Pancreas (tissue), 10 donors: ENCODE measurements at places on chromosomes 4 and X. TPM values are rescaled to one million over a fixed set of nuclear protein-coding genes. Genes with fewer than 3 reads are reported as not detected.

DNA sequence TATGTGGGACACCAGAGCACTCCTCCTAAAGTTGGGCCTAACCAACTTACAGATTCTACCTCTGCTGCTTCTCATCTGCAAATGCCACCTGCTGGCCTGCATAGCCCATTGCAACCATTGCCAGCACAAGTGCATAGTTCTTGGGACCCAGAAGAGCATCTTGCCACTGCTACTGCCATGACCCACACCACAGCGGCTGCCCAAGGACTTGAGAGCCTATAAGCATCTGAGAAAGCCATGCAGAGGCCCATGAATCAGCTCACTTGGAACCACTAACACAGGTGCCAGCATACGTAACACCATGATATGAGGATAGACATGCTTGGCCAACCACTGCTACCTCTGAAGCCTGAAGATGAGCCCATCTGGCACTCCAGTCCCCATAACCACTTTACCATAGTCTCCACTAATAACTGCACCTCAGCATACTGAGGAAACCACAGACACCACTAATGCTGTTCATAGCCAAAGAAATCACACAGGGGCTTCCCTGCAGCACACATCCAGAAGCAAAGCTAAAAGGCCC lies 258.1 kb upstream of the AGTR2 start:
- no peaks in the 10 kb centered on the region for H3K36me3 ChIP-seq
- no peak overlapping the region for H3K27ac ChIP-seq
- peaks cover 8% of the 10 kb centered on the region for H3K27me3 ChIP-seq
- no peaks in the 10 kb centered on the region for H3K4me1 ChIP-seq

DNA sequence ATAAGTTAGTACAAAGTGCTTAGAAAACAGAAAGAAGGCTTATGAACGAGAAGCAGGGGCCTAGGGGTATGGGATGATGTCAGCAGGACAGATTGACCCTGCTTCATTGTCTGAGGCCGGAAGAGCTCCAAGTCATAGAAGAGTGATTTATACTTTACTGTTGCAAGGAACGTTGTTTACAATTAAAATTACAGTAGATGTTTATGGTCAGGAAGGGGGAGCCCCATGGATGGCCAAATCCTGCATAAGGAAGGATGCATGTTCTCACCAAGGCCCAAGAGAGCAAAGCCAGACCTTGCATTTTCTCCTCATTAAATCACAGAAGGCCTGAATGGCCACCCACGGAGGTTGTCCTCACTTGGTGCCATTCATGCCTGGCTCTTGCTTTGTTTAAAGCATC lies 115.3 kb downstream of the LDB2 start:
- no peak for DNase-seq
- no peaks in the 10 kb centered on the region for H3K36me3 ChIP-seq
- no peak overlapping the region for H3K27ac ChIP-seq
- H3K27me3 ChIP-seq, result no peaks in the 10 kb centered on the region
- H3K4me1 ChIP-seq, result no peaks in the 10 kb centered on the region

- H3K4me1 ChIP-seq, result no peaks in the 10 kb centered on the region
- H3K27me3 ChIP-seq, result no peaks in the 10 kb centered on the region
- H3K27ac ChIP-seq, result no peak overlapping the region
- H3K36me3 ChIP-seq, result no peaks in the 10 kb centered on the region
- H3K4me3 ChIP-seq, result no peak overlapping the region
- DNase-seq, result no peak
Observed at GRCh38 chr4:55359397-55359916, 13.4 kb downstream of the SRD5A3 start.

DNA sequence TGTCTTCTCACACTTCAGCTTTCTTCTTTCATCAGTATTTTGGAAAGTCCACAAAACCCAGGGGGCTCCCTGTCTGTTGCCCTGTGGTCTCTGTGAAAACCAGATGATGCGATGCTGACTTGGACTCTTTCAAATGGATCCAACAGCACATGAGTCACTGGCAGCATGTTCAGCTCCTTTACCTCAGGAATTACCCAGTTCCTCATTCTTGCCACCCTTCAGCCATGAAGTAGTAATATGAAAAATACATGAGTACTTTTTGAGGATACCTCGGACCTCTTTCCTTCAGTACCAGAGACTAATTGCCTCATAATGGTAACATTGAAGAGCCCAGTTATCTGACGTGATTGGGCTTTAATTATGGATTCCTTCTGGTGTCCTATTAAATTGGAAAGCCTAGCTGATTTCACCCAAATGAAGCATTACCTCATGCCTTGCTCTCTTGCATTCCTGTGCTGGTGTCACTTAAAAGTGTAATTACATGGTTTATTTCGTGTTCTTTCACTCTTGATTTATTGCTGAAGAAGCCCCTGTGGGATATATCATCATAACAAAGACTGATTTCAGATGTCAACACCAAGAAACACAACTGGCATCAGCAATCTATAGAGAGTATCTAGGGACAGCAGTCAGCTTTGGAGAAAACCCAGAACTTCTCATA lies 63.4 kb downstream of the NFKB1 start:
- no peak for DNase-seq
- no peak overlapping the region for H3K27ac ChIP-seq

- H3K27ac ChIP-seq, result no peak overlapping the region
- no peaks in the 10 kb centered on the region for H3K27me3 ChIP-seq
- no peaks in the 10 kb centered on the region for H3K36me3 ChIP-seq
- peaks cover 27% of the 10 kb centered on the region for H3K4me1 ChIP-seq
- no peak overlapping the region for H3K4me3 ChIP-seq
Observed at GRCh38 chr4:169120624-169121023, 110.6 kb upstream of the CBR4 start.

- H3K27me3 ChIP-seq, result no peaks in the 10 kb centered on the region
- no peak overlapping the region for H3K27ac ChIP-seq
- H3K4me1 ChIP-seq, result no peaks in the 10 kb centered on the region
- H3K4me3 ChIP-seq, result no peak overlapping the region
- no peaks in the 10 kb centered on the region for H3K36me3 ChIP-seq
Observed at GRCh38 chr4:8916351-8916885, 44.8 kb upstream of the HMX1 start.

- H3K27me3 ChIP-seq, result no peaks in the 10 kb centered on the region
- H3K36me3 ChIP-seq, result no peaks in the 10 kb centered on the region
- H3K4me1 ChIP-seq, result no peaks in the 10 kb centered on the region
- H3K27ac ChIP-seq, result no peak overlapping the region
Observed at GRCh38 chrX:122783918-122784317, 400.2 kb upstream of the GRIA3 start.

- no peak overlapping the region for H3K4me3 ChIP-seq
- H3K27ac ChIP-seq, result no peak overlapping the region
- H3K27me3 ChIP-seq, result no peaks in the 10 kb centered on the region
- no peak for DNase-seq
Observed at GRCh38 chr4:10205223-10205622, 88.6 kb upstream of the WDR1 start.

DNA sequence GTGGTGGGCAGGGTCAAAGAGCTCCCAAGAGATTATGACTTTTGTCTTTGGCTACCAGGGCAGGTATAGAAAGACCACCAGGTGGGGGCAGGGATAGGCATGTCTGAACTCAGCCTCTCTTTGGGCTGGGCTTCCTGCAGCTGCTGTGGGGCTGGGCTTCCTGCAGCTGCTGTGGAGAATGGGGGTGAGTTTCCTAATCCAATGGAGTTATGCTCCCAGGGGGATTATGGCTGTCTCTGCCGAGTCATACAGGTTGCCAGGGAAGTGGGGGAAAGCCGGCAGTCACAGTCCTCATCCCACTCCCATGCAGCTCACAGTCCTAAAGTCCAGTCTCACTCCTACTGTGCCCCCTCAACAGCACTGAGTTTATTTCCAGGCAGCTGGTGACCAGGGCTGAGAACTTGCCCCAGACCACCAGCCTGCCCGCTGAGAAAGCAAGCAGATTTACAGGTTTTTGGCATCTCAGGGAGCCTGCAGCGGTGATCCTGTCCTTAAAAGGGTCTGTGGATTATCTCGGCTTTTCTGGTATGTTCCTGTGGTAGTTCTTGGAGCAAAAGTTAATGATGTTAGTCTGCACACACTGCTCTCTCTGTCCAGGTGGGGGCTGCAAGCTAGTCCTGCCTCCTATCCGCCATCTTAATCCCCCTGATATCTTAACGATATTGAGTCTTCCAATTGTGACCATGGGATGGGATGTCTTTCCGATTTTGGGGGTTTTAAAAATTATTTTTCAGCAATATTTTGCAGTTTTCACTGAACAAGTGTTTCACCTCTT lies 133.4 kb downstream of the RTL9 start:
- H3K27me3 ChIP-seq, result no peaks in the 10 kb centered on the region
- H3K4me1 ChIP-seq, result no peaks in the 10 kb centered on the region
- no peak overlapping the region for H3K27ac ChIP-seq
- no peak for DNase-seq
- no peak overlapping the region for H3K4me3 ChIP-seq
- H3K36me3 ChIP-seq, result no peaks in the 10 kb centered on the region

DNA sequence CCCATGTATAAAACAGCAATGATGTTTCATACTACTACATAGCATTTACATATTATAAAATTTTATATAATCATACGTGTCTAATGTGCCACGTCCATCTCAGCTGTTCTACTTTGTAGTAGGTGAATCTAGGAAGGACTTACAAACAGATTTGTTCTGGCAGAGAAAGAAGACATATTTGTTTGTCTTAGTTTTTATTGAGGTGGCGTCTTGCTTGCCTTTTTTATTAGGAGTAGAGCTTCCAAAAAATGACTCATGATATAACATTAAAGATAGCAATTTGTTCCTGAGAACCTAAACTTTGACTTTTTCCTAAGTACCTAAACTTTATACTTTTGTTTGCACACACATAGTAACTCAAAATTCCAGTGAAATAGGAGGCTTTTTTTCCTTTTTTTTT lies 64.6 kb downstream of the CLDN22 start:
- H3K27ac ChIP-seq, result no peak overlapping the region
- DNase-seq, result no peak
- H3K4me3 ChIP-seq, result no peak overlapping the region
- H3K36me3 ChIP-seq, result no peaks in the 10 kb centered on the region
- no peaks in the 10 kb centered on the region for H3K27me3 ChIP-seq

- H3K4me3 ChIP-seq, result no peak overlapping the region
- no peak for DNase-seq
- no peaks in the 10 kb centered on the region for H3K36me3 ChIP-seq
- H3K4me1 ChIP-seq, result no peaks in the 10 kb centered on the region
- H3K27me3 ChIP-seq, result no peaks in the 10 kb centered on the region
- H3K27ac ChIP-seq, result no peak overlapping the region
Observed at GRCh38 chr4:124696182-124696581, 16.4 kb downstream of the ANKRD50 start.

DNA sequence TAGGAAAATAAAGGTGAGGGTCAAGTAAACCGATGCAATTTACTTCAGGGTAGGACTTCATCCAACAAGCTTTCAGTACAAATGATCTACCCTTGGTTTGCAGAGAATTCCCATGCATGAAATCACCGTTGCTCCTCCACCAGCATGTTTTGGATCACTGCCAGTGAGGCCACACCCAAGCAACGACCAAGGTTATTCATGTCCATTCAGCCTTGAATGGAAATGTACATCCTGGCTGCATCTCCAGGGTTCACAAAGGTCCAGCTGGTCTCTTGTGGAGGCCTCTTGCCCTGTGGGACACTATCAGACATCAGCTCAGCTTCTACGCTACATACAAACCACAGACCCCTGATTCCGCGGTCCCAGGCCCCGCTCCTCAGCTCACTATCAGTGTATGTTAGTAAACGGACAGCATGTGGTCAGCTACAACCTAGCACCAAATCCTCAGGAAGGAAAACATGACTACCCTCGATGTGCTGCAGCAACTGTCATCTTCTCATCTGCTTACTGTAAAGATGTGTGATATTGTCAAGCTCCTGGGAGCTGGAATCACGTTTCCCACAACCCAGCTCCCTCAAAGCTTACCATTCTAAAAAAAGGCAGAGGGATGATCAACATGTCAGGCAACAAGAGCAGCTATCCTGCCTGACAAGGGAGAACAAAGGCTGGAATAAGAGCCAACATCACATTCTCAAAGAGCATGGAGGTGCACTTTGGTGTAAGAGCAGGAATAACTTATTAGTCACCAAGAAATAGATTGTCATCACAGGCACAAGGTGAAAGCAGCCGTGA lies 4.9 kb downstream of the LYAR start:
- peaks cover 35% of the 10 kb centered on the region for H3K36me3 ChIP-seq
- H3K4me3 ChIP-seq, result no peak overlapping the region
- H3K27ac ChIP-seq, result no peak overlapping the region
- peaks cover 7% of the 10 kb centered on the region for H3K4me1 ChIP-seq

GRCh38 chrX:9336456-9336855 lies 128.4 kb upstream of the TBL1X start:
- no peak overlapping the region for H3K4me3 ChIP-seq
- peaks cover 3% of the 10 kb centered on the region for H3K4me1 ChIP-seq
- no peak overlapping the region for H3K27ac ChIP-seq
- H3K36me3 ChIP-seq, result no peaks in the 10 kb centered on the region

- no peaks in the 10 kb centered on the region for H3K27me3 ChIP-seq
- H3K4me3 ChIP-seq, result no peak overlapping the region
- DNase-seq, result no peak
Observed at GRCh38 chr4:30073011-30073710, 647.0 kb upstream of the PCDH7 start.

GRCh38 chr4:182307746-182308145 lies 64.5 kb downstream of the TENM3 start:
- DNase-seq, result peak; percentile 48
- H3K4me3 ChIP-seq, result no peak overlapping the region
- no peaks in the 10 kb centered on the region for H3K4me1 ChIP-seq
- H3K36me3 ChIP-seq, result no peaks in the 10 kb centered on the region

- no peaks in the 10 kb centered on the region for H3K36me3 ChIP-seq
- H3K4me1 ChIP-seq, result no peaks in the 10 kb centered on the region
- no peak for DNase-seq
- no peaks in the 10 kb centered on the region for H3K27me3 ChIP-seq
Observed at GRCh38 chr4:118077767-118078105, 43.5 kb downstream of the NDST3 start.

DNA sequence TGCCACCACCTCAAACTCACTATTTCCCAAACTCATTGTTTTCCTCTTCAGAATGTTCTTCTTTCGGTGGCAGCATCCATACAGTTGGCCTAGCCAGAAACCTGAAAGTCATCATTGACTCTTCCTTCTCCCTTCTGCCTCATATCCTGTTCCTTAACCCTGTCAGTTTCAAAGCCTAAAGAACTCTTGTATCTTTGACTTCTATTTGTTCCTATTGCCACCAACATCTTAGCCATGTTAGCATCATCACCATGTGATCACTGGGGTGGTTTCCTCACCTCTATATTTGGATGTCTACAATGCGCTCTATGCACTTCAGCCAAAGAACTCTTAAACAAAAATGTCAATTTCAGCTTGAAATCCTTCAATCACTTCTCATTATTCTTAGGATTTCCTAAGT lies 29.0 kb downstream of the DDX60L start:
- no peak overlapping the region for H3K27ac ChIP-seq
- H3K27me3 ChIP-seq, result no peaks in the 10 kb centered on the region
- H3K36me3 ChIP-seq, result no peaks in the 10 kb centered on the region
- no peaks in the 10 kb centered on the region for H3K4me1 ChIP-seq

USP17L22 gene
- not detected for polyA plus RNA-seq

PTCHD1 gene
- 0.05 TPM for polyA plus RNA-seq

AWAT2 gene
- polyA plus RNA-seq, result not detected

N4BP2 gene
- polyA plus RNA-seq, result 1.6 TPM

ERCC6L gene
- 0.04 TPM for polyA plus RNA-seq

UGT2A1 gene
- not detected for polyA plus RNA-seq

DIPK2B gene
- polyA plus RNA-seq, result 23.8 TPM

SPANXC gene
- polyA plus RNA-seq, result not detected

SMIM14 gene
- 22.6 TPM for polyA plus RNA-seq

SULT1E1 gene
- polyA plus RNA-seq, result not detected
